Ovary (tissue), 10 donors: ENCODE measurements at places on chromosomes 5 and 9. TPM values are rescaled to one million over a fixed set of nuclear protein-coding genes. Genes with fewer than 3 reads are reported as not detected.

The GRM6 gene
- not detected for total RNA-seq

The IL5 gene
- not detected for total RNA-seq

The CCL21 gene
- 83.6 TPM for total RNA-seq

The F2RL2 gene
- total RNA-seq: 0.10 TPM

The BASP1 gene
- 33.8 TPM for total RNA-seq

The GBA2 gene
- 48.5 TPM for total RNA-seq

The GPX8 gene
- 29.5 TPM for total RNA-seq

GRCh38 chr5:36017622-36018021 is 26.4 kb upstream of the UGT3A1 start:
- no peak overlapping the region for H3K4me3 ChIP-seq
- H3K36me3 ChIP-seq: no peaks in the 10 kb centered on the region
- H3K27ac ChIP-seq: no peak overlapping the region
- DNase-seq: no peak

DNA sequence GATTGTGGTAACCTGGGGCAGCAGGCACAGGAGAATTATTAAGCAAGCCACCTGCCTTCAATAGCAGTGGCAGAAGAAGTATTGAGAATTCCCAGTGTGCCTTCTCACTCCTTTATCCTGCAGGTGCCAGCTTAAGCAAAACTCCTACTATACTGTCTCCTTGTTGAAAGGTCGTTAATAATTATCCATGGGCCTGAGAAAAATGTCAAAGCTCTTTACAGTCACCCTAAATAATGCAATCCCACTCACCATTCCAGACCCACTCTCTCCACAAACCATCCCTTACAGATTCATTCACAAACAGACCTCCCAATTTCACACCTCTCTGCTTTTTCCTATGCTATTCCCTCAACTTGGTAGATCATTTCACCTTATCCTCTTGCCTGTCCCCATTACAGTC is 161.5 kb upstream of the TRIM32 start:
- no peak overlapping the region for H3K4me3 ChIP-seq
- no peak overlapping the region for H3K27ac ChIP-seq
- H3K27me3 ChIP-seq: no peaks in the 10 kb centered on the region
- no peaks in the 10 kb centered on the region for H3K4me1 ChIP-seq
- no peaks in the 10 kb centered on the region for H3K36me3 ChIP-seq

- H3K36me3 ChIP-seq: no peaks in the 10 kb centered on the region
- H3K27ac ChIP-seq: no peak overlapping the region
- H3K4me3 ChIP-seq: peak overlapping the region; percentile 82
- peaks cover 7% of the 10 kb centered on the region for H3K4me1 ChIP-seq
- DNase-seq: no peak
- no peaks in the 10 kb centered on the region for H3K27me3 ChIP-seq
Measured at GRCh38 chr9:125262294-125262991, 817 bp downstream of the GAPVD1 start.

- no peak for DNase-seq
- no peaks in the 10 kb centered on the region for H3K27me3 ChIP-seq
- H3K36me3 ChIP-seq: no peaks in the 10 kb centered on the region
- H3K27ac ChIP-seq: no peak overlapping the region
Measured at GRCh38 chr9:138100711-138101350, 223.2 kb downstream of the CACNA1B start.

DNA sequence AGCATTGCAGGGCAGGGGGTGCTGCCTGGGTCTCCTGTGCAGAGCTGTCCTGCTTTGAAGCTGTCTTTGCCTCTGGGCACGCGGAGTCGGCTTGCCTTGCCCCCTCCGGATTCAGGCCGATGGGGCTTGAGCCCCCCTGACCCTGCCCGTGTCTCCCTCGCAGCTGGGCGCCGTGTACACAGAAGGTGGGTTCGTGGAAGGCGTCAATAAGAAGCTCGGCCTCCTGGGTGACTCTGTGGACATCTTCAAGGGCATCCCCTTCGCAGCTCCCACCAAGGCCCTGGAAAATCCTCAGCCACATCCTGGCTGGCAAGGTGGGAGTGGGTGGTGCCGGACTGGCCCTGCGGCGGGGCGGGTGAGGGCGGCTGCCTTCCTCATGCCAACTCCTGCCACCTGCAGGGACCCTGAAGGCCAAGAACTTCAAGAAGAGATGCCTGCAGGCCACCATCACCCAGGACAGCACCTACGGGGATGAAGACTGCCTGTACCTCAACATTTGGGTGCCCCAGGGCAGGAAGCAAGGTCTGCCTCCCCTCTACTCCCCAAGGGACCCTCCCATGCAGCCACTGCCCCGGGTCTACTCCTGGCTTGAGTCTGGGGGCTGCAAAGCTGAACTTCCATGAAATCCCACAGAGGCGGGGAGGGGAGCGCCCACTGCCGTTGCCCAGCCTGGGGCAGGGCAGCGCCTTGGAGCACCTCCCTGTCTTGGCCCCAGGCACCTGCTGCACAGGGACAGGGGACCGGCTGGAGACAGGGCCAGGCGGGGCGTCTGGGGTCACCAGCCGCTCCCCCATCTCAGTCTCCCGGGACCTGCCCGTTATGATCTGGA is 2.7 kb downstream of the CEL start:
- H3K36me3 ChIP-seq: no peaks in the 10 kb centered on the region
- no peaks in the 10 kb centered on the region for H3K27me3 ChIP-seq
- H3K4me3 ChIP-seq: no peak overlapping the region

DNA sequence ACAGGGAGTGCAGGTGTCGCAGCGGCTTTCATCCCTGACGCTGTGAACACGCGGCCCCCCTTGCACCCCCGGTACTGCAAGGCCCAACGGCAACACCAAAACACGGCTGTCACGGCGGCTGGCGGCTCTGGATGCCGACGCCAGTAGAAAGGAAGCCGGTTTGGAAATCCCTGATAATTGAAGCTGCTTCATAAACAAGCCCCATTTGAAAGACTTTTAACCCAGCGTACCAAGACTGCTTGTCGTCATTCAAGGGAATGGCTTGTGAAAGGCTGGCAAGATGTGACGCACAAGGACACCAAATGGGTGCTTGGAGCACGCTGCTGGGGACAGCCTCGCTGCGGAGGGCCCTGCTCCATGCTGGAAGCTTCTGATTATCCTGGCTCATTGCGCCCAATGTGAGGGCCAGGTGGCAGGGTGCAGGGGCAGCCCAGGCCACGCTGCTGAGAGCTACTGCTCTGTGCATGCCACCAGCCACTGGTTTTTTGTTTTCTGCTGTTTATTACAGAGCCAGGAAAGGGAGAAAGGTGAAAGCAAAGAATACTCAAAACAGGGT is 63.1 kb downstream of the GTF3C4 start:
- no peak overlapping the region for H3K27ac ChIP-seq
- peaks cover 2% of the 10 kb centered on the region for H3K4me1 ChIP-seq

GRCh38 chr9:19461135-19461534 is 52.3 kb downstream of the ACER2 start:
- H3K4me3 ChIP-seq: no peak overlapping the region
- H3K27me3 ChIP-seq: no peaks in the 10 kb centered on the region
- no peak for DNase-seq
- H3K27ac ChIP-seq: no peak overlapping the region
- H3K4me1 ChIP-seq: no peaks in the 10 kb centered on the region

- no peak overlapping the region for H3K27ac ChIP-seq
- no peaks in the 10 kb centered on the region for H3K36me3 ChIP-seq
- H3K4me1 ChIP-seq: no peaks in the 10 kb centered on the region
- no peak for DNase-seq
- H3K27me3 ChIP-seq: no peaks in the 10 kb centered on the region
- H3K4me3 ChIP-seq: no peak overlapping the region
Measured at GRCh38 chr5:123855609-123856008, 343.6 kb downstream of the CSNK1G3 start.

GRCh38 chr9:134085674-134086073 is 17.8 kb upstream of the BRD3 start:
- H3K4me1 ChIP-seq: no peaks in the 10 kb centered on the region
- H3K36me3 ChIP-seq: no peaks in the 10 kb centered on the region
- no peak overlapping the region for H3K27ac ChIP-seq
- no peak overlapping the region for H3K4me3 ChIP-seq
- no peaks in the 10 kb centered on the region for H3K27me3 ChIP-seq
- DNase-seq: no peak

- peak; percentile 4 for DNase-seq
- no peaks in the 10 kb centered on the region for H3K4me1 ChIP-seq
- H3K36me3 ChIP-seq: no peaks in the 10 kb centered on the region
- H3K27ac ChIP-seq: no peak overlapping the region
- no peak overlapping the region for H3K4me3 ChIP-seq
Measured at GRCh38 chr5:177526791-177527190, 10.0 kb upstream of the DDX41 start.

GRCh38 chr5:1375871-1376810 is 31.2 kb upstream of the CLPTM1L start:
- no peak overlapping the region for H3K4me3 ChIP-seq
- no peaks in the 10 kb centered on the region for H3K36me3 ChIP-seq
- no peak for DNase-seq
- H3K4me1 ChIP-seq: no peaks in the 10 kb centered on the region
- no peak overlapping the region for H3K27ac ChIP-seq

DNA sequence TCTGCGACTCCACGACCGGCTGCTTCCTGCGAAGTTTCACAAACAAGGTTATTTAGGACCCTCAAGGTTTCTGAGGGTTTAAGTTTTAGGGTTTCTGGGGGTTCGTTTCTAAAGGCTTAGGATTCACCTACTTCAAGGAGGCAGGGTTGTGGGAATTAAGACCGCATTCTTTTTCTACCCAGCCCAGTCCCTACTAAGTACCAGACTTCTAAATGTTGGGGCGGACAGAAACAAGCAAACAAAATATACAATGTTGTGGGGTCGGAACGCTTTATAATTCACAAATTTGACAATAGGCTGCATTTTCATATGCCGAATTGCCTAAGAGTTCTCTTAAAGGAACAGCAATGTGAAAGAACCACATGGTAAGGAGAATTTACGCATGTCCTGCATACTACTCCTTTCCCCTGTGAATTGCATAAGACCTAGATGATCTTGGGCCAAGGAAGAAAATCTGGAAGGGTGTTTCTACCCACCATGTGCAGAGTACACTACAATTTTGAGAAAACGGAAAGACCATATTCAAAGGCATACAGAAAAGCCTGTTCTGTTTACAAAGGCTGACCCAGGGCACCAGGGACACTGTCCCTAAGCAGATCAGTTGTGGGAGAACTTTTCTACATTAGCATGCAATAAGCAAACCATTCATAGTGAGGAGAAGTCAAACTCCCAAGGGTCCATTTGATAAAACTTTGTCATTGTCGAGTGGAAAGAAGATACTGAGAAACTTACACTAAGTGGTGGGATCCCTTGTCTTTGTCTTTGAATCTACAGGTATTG is 457.3 kb downstream of the RAB3C start:
- no peak overlapping the region for H3K27ac ChIP-seq
- no peak for DNase-seq
